Head of caudate nucleus (tissue), 42 donors: ENCODE measurements at places on chromosomes 5 and 9.

DNA sequence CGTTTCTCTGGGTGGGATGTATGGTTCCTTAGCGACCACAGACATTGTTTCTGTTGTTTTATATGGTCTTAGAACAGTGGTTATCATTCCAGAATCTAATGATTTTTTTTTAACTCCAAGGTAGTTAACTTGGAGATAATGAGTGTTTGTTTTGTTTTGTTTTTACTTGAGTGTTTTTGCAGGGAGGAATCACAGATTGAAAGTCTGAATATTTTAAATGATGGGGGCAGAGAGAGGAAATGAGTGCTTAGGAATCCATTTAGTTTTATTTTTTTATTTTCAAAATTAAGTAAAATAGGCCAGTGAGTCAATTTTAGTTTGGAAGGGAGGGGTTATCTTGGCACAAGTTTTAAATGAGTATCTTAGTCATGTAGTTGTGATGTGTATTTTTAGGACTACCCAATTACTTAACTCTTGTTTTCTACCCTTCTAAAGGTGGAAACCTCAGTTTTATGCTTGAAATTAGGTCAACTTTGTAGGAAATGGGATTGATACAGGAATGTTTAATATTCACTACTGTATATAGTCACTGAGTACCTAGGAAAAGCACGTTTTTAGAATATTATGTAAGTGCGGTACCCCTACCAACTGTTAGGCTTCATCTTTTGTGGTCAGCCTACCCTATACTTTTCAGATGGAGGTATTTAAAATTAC lies 2.0 kb downstream of the UBE2R2 start:
- DNase-seq = no peak

GRCh38 chr5:138467711-138468132 lies 2.4 kb downstream of the EGR1 start:
- no peak for DNase-seq

- no peak for DNase-seq
These were observed 66.7 kb upstream of the CAST start for GRCh38 chr5:96595300-96596090.

DNA sequence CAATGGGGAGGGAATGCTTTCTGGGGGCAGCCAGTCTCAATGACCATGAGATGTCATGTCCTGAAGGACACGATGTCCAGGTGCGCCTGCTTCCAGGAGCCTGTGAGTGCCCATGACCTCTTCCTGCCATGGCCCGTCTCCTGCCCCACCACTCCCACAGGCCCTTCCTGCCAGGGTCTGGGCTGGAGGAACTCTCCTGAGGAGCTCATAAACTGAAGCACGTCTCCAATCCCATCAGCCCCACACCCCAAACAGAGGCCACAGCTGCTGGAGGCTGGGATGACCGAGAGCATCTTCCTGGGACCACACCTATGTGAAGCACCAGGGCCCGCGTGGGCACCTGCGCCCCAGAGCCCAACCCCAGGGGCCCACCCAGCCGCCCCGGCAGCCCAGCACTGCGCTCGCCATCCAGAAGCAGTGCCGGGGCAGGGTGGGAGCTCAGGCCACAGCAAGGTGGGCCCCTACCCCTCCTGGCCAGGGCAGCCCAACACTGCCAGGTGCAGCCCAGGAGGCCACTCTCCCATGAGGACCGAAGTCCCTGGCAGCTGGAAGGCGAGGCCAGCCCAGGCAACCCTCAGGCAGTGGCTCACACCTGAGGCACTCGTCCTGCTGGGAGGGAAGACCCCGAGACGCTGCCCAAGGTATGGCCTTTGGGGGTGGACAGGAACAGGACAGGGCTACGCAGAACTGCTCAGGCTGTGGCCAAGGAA lies 53.9 kb upstream of the UBAC1 start:
- no peak for DNase-seq

DNA sequence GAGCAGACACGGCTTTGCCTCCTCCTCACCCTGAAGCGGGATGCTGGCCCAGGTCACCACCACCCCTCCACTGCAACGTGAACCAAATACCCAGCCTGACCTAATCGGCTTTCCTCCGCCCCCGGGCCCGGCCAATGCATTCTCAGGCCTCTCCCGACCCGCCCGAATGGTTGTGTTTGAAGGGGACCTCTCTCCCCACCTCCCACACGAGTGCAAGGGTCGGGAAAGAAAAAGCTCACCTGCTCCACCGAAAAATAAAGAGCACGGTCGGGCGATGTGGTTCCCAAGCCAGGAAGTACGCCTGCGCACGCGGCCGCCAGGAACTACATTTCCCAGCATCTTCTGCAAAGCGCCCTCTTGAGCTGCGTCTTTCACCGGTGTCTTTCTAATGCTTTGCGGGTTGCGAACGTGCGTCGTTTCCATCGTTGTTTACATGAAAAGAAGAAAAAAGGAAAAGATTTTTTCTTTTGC lies at the start of gene ZNF883:
ZNF883 (minus strand) TSS at position 282 of the 471 bp plus-strand sequence.
- peak; percentile 87 for DNase-seq

DNA sequence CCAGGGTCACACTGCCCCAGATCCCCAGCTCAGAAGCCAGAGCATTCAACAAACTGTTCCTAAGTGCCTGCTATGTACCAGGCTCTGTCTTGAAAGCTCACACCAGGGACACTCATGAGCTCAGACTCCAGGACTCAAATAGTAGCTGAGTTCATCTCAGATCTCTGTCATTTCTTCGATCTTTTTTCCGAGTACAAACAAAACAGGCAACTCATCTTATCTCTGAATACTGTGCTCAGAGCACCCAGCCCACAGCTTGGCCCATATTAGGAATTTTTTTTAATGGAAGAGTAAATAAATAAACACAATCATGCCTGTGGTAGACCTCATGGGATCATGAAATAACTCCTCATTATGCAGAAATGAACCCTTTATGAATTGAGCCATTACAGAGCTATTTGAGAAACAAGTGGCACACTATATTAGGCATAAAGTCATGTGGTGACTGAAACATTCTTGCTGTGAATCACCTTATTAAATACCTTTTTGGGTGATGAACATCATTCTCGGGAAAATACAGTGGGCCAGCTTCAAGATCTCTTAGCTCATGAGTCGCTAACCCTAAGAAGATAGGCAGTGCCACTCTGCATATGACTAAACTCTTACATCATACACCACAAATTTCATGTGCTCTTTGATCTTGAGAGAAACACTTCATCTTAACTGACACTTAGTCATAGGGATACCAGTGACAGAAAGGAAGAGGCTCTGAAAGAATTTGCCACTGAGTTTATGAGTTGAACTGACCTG lies 9.9 kb downstream of the SH3RF2 start:
- no peak for DNase-seq

DNA sequence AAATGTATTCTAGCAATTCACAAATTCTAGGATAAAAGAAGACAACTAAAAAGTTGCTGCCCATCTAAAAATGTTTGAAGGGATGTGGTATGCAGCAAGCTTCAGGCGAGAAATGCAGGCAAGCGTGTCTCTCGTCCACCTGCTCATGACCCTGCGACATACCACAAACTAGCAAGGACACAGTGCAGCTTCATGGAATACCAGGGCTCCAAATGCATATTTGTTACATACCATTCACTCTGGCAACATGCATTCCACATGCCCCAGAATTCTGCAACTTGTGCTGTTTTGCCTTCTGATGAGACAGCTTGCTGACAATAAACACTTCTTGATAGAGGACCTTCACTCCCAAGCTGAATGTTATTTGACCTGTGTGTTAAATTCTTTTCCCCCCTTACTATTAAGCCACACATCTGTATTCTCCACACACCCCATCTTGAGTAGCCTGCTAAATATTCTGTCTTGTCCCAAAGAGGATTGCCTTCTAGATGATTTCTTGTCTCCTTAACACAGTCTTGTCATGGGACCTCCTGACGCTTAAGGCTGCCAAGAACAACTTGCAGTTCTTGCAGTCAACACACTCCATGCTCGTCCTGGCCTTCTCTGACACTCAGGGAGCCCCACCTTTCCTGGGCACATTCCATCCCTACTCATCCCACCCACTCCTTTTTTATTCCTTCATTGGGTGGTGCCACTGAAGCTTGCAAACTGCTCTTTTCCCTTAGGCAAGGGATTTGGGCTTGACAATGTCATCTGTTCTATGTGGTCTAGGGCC lies 340.5 kb downstream of the PIK3R1 start:
- no peak for DNase-seq

- DNase-seq = no peak
These were observed 125.7 kb upstream of the OTULINL start for GRCh38 chr5:14455814-14456321.

- DNase-seq = no peak
These were observed 932.0 kb downstream of the TLE4 start for GRCh38 chr9:80503671-80504281.

- DNase-seq = no peak
These were observed 23.7 kb upstream of the F2R start for GRCh38 chr5:76692274-76692540.

GRCh38 chr5:23977997-23978396 lies 470.6 kb downstream of the PRDM9 start:
- DNase-seq = peak; percentile 2

GRCh38 chr5:103469288-103470040 lies 93.1 kb downstream of the NUDT12 start:
- DNase-seq = no peak

DNA sequence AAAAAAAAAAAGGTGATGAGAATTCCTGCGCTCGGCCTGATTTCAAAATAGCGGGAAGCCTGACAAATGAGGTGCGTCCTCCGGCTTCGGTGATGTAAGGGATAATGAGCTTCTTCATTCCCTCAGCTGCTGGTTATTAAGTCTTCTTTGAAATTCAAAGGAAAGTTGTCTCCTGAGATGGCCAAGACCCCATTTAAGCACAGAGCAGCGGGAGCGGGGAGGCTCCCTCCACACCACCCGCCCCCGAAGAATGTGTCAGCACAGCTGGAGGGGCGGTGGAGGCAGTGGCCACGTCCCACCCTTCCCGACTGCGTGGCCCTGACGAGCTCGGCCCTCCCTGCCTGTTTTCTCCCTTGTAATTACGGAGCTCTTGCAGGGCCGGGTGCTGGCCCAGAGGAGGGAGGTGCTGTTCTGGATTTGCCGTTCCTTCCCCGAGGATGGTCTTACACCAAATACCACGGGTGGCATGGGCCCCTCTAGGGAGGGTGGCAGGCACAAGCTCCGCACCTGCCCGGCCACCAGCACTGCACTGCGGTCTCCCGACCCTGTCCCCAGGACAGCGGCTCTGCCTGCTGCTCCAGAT lies 31.0 kb downstream of the SLC9A3 start:
- DNase-seq = no peak

- no peak for DNase-seq
These were observed 148.9 kb downstream of the DAB2IP start for GRCh38 chr9:121800376-121800775.

GRCh38 chr9:125959951-125960619 lies 212.9 kb downstream of the PBX3 start:
- DNase-seq = no peak

DNA sequence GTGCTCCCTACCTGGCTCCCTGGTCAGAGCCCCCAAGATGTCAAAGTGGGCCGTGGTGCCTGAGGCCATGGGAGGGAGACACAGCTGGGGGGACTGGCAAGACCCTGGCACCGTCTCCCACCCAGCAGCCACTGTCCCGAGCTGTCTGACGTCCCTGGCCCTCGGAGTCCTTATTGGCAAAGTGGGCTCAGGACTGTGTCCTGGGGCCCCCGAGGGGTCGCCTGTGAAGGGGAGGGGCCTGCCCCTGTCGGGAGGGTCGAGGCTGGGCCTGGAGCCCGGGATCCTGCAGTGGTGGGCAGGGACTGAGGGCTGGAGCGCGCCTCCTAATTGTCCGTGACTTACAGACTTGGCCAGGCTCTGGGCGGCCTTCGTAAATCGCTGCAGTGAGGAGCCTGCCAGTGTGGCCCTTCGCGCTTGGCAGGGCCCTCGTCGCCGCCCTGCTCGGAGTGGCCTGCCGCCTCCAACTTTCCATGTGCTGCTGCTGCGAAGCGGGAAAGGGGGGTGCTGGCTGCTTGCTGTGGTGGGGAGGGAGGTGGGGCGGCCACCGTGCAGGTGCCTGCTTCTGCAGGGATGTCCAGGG lies 13.7 kb downstream of the MYMK start:
- no peak for DNase-seq
